ENCODE measurements at places on chromosomes 2 and 18. TPM values are rescaled to one million over a fixed set of nuclear protein-coding genes. Genes with fewer than 3 reads are reported as not detected.

Gene PROKR1
- total RNA-seq, result not detected

Gene TOGARAM2
- total RNA-seq, result 0.26 TPM

Gene NRP2
- total RNA-seq, result 26.1 TPM

Gene NEUROD1
- total RNA-seq, result not detected

Gene CCDC93
- 21.1 TPM for total RNA-seq

Gene KLF11
- total RNA-seq, result 9.7 TPM
